Sciatic nerve (tissue), 2 donors: ENCODE measurements at places on chromosomes 11 and 22.

DNA sequence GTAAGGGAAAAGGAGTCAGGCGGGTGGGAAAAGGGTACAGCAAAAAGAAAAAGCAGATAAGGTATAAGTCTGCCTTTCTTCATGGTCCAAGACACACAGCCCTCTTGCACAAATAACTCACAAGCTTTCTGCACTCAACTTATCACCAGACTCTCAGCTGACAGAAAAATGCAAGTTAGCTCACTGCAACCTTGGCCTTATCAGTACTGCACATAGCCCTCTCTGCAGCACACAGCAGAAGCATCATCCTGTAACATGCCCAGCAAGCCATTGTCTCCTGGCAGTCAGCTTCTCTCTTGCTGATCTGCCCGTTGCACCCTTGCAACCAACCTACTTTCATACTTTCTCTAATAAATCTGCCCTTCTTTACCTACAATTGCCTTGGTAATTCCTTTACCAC, 5.8 kb downstream of the ZBTB44 start:
- DNase-seq: no peak

DNA sequence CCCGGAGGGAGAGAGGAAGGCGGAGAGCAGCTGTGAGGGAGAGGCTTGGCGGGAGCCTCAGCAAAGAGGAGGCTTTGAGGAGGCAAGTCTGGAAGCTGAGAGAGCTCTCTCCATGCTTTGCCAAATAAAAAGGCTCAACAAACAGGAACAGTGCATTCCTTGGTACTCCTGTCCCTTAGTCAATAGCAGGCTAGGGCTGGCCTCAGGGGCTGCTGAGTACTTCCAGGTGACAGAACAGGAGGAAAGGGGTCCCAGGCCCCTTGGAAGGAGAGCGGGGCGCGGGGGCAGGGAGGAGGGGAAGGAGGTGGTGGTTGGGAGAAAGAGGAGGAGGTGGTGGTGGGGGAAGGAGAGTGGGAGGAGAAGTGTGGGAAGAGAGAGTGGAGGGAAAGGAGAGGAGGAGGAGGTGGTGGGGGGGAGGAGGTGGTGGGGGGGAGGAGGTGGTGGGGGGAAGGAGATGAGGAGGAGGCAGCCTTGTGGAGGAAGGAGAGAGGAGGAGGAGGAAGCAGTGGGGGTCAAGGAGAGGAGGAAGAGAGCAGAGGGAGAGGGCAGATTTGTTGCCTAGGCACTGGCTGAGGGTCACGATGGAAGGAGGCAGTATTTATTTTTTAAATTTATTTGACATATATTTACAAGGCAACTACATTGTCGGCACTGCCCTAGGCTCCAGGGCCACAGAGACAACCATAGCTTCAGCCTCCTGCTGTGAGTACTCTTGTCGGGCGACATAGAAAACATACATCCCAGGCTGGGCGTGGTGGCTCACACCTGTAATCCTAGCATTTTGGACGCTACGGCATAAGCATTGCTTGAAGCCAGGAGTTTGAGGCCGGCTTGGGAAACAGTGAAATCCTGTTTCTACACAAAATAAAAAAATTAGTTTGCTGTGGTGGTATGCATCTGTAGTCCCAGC, 74.2 kb upstream of the ZBED5 start:
- peak; percentile 64 for DNase-seq

- DNase-seq: no peak
Measured at GRCh38 chr11:130527636-130528297, 79.3 kb downstream of the ADAMTS15 start.

GRCh38 chr11:41405812-41406211, 53.6 kb downstream of the LRRC4C start:
- DNase-seq: no peak

GRCh38 chr11:86176165-86176884, 68.2 kb upstream of the EED start:
- DNase-seq: no peak

- no peak for DNase-seq
Measured at GRCh38 chr11:33989461-33989860, 62.1 kb upstream of the CAPRIN1 start.

DNA sequence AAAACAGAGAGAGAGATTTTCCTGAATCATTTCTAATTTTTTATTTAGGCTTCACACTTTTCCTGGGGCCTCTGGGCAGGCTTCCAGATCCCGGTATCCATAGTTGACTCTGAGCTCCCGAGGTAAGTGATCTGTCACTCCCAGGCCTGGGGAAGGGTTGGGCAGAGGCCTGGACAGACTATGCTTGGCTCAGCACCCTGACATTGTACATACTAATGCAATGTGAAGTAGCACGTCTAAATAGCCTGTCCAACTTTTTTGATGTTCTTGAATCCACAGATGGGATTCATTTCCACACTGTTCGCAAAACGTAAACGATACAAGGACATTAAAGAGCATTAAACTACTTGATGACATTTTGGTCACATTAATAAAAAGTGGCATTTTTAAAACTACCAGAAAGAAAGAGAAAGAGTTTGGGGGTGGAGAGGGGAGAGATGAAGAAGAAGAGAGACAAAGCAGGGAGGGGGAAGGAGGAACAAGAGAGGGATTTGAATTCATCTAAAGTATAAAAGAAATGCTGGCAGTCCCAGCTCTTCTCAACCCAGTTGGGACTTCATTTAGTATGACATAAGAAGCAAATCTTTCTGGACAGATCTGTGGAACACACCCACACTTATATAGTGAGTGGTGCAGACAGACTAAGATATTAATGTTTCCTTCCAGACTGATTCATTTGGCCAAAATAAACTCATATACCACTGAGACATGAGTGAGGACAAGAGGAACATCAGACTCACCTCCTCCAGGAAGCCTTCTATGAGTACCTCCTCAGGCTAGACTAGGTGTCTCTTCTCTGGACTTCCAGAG, 514.2 kb downstream of the SOX6 start:
- DNase-seq: no peak

DNA sequence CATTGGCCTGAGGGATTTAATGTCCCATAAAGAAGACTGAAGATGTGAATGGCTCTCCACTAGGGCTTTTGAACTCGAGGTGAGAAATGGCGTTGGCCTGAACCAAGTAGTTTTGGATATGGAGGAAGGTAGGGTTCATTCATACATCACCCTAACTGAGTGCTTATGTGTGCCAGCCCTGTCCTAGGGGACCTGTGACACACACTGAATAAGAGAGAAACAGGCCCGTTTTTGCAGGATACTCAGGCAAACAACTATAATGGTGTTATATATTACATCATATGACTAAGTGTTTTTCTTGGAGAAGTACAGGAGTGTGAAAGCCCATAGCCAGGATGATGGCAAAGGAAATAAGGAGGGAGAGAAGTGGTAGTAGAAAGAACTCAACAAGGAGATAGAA, 368.1 kb downstream of the TMEM135 start:
- DNase-seq: no peak

GRCh38 chr11:12377106-12377823, at the start of gene PARVA:
PARVA (plus strand) TSS chr11:12377571; CDS start chr11:12377648, 77 bp downstream.
- peak; percentile 80 for DNase-seq

DNA sequence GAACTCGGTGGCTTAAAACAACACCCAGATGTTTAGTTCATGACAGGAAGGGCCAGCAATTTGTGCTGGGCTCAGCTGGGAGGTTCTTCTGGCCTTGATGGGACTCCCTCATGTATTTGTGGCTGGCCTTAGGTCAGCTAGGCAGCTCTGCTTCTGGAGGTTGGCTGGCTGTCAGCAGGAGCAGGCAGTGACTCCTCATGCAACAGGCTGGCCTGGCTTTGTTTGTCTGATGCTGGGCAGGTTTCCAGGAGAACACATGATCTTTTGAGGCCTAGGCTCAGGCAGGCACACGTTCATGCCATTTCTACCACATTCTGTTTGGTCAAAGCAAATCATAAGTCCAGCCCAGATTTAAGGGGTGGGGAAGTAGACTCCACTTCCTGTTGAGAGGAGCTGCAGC, 571.2 kb downstream of the TBC1D22A start:
- DNase-seq: no peak

DNA sequence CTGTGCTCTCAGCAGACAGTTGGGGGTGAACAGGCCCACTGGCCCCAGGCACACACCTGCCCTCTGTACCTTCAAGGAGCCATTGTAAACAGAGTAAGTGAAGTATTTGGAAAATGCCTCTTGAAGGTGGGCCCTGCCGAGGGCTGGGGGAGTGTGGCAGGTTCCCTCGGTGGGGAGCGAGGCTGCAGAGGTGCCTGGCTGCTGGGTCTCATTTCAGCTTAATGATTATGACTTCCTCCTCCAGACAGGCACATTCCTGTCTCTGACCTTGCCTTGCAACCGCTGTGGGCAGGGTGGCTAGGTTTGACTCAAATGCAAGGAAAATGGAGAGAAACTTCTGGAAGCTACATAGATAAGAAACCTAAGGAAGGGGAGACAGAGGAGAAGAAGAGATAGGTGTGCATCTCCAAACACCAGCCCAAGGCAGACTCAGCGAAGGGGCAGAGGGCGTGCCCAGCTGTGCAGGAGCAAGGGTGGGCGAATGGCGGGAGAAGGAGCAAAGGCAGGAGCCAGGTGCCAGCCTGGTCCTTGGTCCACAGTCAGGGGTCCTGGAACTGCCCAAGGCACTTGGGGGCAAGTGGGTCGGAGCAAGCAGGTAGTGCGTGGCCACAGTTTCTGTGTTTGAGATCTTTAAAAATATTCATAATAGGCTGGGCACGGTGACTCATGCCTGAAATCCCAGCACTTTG, 14.0 kb downstream of the GRAMD4 start:
- DNase-seq: no peak
